DMS153 (cell line): ENCODE measurements at places on chromosomes 13 and 19.

- no peak for DNase-seq
These were observed 23.4 kb downstream of the TMEM255B start for GRCh38 chr13:113782472-113782871.

- DNase-seq: no peak
These were observed 183.2 kb downstream of the TUBA3C start for GRCh38 chr13:18998389-18998788.

- DNase-seq: no peak
These were observed 593 bp downstream of the CADM4 start for GRCh38 chr19:43638995-43639518.

- no peak for DNase-seq
These were observed 610.4 kb downstream of the TBC1D4 start for GRCh38 chr13:74871369-74872070.

DNA sequence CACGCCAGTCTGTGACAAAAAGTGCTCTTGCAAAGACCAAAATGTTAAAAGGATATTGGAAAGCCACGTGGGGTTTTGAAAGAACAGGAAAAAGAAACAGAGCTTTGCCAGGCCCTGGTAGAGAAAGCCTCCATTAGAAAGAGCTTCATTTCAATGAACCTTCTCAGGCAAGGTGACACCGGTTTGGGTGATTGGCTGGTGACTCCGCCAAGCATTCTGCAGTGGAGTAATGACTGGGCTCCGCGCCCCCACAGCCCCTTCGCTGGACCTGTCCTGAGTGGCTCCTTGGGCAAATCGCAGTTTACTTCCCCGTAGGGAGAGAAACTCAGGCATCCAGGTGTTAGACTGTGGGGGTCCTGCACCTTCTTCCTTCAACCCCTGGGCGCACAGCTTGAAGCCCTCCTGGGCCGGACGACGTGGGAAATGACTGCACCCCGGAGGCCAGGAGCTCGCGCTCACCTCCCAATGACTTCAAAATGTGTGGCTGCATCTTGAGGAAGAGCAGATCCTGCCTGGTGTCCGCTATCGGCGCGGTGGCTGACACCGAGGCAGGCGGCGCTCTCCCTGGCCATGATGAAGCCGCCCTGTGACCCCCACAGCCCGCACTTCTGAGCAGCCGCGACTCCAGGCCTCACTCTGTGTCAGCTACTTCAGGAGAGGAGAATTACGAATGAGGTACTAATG lies 444.6 kb upstream of the SGCG start:
- no peak for DNase-seq
